Stimulated activated CD8-positive, alpha-beta memory T cell treated with anti-CD3 and anti-CD28 coated beads, Interleukin-15, amount 100 ng/mL, for 48 hours (primary cell): ENCODE measurements at places on chromosomes 5 and 9.

- no peak for DNase-seq
Observed at GRCh38 chr9:119101048-119101447, 268.2 kb downstream of the BRINP1 start.

- no peak for DNase-seq
Observed at GRCh38 chr9:130421802-130422276, 22.9 kb upstream of the ASS1 start.

- DNase-seq: no peak
Observed at GRCh38 chr5:21254161-21254560, 1266.2 kb upstream of the CDH18 start.

DNA sequence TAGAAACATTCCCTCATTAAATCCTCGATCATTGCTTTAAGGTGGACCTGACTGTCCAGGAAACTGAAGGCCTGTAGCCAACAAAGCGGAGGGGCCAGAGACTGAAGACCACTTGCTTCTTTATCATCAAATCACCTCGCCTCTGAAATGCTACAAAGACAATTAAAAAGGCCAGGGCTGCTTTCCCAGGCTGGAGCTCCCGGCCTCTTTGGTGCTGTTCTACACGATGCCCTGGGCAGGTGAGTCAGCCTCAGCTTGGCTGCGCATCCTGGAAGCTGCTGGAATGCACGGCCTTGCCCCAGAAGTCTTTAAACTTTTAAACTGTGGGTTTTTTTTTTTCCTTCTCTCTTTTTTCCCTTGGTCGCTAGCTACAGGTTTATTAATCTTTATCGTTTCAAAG, 46.5 kb downstream of the SH3PXD2B start:
- no peak for DNase-seq

- DNase-seq: no peak
Observed at GRCh38 chr5:56350597-56351170, 117.6 kb upstream of the ANKRD55 start.

- DNase-seq: no peak
Observed at GRCh38 chr5:134736173-134736812, 2.1 kb upstream of the CAMLG start.

DNA sequence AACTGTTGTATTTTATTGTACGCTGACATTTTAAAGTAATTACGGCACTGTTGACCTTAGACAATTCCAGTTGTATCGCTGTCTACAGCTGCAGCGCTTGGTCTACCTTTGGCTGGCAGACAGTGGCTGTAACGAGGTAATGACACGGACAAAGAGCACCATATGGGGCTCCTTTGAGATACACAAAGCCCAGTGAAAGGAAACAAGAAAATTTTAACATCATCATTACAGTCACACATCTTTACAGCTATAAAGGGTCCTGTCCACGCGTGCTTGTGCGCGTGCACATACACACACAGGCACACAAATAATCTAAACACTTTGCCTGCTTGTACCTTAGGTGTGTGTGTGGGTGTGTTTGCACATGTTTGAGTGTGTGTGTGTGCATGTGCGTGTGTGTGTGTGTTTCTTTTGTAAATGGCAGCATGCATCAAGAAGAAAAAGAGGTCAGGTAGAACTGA, 946.0 kb downstream of the NR2F1-AS1 start:
- DNase-seq: no peak

DNA sequence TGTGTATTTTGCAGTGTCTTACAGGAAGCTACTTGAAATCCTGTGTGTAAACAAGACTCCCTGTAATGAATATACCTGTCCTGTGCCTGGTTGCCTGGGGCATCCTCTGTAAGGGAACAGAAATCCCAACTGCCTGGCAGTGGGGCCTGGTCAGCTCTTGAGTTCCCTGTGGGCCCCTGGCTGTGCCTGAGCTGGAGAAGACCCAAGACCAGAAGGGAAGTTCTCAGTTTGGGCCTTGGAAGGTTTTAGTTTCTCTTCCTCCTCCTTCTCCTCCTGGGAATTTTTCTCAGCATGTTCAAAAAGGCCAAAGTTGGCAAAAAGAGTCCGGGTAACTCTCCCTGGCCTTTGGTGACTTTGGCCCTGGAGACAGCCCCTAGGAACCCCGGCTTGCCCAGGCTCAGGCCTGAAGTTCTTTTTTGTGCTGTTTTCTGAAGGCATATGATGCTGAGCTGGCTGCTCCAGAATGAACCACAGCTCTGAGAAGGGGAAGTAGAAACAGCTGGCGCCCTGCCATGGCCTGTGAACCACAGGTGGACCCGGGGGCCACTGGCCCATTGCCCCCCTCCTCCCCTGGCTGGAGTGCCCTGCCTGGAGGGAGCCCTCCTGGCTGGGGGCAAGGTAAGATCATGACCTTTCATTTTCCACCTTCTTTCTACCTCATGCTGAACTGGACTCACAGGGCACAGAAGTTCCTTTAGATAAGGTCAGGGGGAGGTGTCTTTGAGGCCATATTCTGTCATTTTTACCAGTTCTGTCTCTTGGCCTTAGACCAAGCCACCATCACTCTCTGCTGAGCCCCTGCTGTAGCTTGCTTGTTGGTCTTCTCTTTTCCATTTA, 5.8 kb downstream of the TMEM268 start:
- DNase-seq: no peak

- DNase-seq: no peak
Observed at GRCh38 chr9:35871545-35871944, 1.3 kb upstream of the OR13J1 start.

- DNase-seq: no peak
Observed at GRCh38 chr5:17428176-17428800, 69.7 kb upstream of the TAF11L2 start.

DNA sequence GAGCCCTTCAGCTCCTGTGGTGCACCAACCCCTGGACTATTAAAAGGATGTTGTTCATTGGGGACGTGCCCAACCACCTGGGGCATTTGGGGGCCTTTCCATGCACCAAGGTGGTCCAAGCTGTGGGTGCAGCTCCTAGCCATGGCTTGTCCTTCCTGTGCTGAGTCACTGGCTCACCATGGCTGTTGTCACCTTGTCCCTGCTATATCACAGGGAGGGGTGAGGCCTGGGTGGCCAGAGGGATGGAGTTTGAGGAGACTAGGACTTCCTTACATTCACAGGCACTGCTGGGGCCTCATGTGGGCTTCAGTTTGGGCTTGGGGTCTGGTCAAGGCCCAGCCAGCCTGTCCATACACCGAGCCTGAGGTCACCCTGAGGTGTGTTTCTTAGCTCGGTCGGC, 45.5 kb downstream of the PHF2 start:
- DNase-seq: no peak

- no peak for DNase-seq
Observed at GRCh38 chr5:68484307-68485068, 268.9 kb downstream of the PIK3R1 start.

DNA sequence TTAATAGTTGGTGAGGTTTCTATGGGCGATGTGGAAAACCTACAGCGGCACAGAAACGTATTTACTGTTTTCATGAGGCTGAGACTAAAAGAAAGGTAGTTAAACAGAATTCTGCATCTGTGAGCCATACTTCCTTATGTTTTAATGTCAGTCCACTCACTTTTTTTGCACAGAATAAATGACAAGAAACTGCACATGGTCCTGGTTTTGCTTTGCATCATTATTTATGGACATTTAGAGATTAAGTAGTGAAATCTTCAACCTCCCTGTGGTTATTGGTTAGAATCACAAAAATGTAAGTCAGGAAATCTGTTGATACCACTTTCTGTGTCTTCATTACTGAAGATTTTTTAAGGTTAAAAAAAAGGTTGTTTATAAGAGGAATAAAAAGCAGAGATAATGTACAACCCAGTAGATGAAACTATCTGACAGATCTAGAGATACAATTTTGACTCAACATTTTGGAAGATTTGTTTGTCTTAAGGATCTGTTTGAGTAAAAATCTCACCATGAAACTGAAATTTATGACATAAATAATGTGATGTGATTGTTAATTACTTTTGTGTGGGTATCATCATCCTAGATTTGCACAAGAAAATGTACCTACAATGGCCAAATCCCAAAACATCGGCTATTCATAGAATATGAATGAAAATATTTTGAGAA, 2.4 kb downstream of the PRR16 start:
- no peak for DNase-seq

DNA sequence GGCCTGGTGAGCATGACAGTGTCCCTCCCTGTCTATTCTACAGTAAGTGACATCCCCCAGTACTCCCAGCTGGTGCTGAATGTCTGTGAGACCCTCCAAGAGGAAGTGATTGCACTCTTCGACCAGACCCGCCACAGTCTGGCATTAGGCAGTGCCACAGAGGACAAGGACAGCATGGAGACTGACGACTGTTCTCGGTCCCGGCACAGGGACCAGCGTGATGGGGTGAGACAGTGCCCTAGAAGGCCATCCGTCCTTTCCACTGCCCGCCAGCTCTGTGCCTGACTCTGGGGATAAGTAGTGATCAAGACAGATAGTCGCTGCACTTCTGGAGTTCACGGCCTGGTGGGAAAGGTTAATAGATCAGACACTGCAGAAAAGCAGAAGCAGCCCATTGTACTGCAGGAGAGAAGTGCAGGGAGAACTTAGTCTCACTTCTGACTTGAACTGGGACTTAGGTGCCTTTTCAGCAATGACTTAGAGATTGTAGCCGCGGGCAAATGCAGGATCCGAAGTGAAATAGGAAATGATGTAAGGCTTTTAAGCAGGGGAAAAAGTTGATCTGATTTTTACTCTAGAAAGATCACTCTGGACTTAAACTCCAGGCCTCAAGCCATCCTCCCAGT, 28.4 kb downstream of the SH3GLB2 start:
- no peak for DNase-seq

DNA sequence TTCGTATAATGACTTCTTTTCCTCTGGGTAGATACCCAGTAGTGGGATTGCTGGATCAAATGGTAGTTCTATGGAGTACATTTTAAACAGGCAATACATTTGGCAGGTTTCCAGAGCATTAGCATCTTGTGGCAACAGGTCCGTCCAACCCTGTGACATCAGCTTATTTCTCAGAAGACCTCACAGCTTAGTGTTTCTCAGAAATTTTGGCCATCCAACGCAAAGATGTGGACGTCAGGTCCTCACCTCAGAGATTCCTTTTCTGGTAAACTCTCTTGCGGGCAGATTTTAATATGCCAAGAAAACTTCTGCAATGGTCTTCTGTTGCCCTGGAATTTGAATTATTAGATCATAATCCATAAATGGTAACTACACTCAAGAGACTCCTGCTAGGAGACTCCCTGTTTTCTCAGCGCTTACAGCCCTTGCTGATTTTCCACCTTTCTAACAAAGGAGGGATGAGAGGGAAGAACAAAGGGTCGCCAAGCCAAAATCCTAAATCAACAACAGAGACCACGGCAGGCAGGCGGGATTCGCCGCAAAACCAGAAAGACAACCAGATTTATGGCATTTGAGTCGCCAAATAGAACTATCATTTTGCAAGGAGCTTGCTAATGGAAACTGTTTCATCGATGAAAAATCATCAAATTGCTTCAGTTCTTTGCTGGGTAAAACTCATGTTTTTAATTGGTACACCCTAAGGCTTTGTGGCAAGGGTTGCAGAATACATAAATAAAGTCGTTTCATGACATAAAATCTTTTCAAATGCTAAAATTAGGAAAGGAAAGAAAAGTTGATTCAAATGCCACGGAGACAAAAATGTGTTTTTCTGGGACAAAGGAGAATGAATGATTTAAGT, 34.1 kb upstream of the PLPP1 start:
- no peak for DNase-seq

GRCh38 chr5:127399068-127399467, 108.5 kb downstream of the MEGF10 start:
- no peak for DNase-seq

DNA sequence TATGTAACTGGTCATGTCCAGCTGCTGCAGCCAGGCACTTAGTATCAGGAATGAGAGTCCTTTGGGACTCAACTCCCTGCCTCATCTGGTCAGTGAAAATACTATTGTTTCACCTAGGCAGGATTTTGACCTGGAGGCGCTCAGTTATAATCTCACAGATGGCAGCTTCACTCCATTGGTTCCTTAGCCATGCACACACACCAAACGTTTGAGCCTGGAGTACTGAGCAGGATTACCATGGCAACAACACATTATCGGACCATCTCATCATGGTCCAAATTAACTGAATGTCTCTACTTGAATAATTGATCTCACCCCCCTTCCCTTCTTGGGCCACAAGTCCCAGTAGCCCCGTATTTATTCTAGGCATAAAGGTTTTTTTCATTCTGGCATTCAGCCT, 15.0 kb upstream of the SREK1 start:
- DNase-seq: no peak

- DNase-seq: no peak
Observed at GRCh38 chr5:74136276-74136825, 504.2 kb downstream of the ENC1 start.

- DNase-seq: no peak
Observed at GRCh38 chr5:68548959-68549676, 333.6 kb downstream of the PIK3R1 start.

GRCh38 chr5:141761-142160, 49.5 kb upstream of the LRRC14B start:
- DNase-seq: no peak

DNA sequence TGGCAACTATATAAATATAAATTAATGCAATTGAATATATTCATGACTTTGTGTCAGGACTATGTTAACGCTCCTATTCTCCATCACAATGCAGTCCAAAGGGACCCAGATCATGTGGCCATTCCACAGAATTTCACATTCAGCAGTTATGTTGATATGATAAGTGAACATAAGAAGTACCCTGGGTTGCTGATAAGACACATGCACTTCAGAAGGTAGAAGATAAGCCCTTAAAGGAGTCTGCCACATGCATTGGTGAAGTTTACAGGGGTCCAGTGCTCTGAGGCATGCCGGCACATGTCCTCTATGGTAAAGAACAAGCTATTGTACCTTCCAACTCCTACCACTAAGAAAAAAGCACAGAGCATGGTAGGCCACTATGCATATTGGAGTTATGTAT, 76.4 kb downstream of the PHAX start:
- no peak for DNase-seq

DNA sequence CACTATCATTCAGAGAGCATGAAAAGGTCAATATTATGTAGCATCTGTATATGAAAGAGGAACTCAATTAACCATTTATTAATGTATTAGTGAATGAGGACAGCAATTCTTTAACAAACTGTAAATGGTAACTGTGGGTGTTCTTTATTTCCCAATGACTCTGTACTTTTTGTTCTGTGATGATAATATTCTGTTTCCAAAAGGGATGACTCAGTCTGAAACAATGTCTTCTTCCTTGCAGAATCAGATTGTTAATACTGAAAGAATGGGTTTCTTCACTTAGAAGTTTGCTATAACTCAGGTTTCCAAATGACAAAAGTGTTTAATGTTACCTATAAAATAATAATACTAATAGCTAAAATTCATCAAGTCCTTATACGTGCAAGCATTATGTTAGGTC, 1518.7 kb upstream of the WWC1 start:
- DNase-seq: no peak
